ENCODE measurements at places on chromosomes 3 and 15.

DNA sequence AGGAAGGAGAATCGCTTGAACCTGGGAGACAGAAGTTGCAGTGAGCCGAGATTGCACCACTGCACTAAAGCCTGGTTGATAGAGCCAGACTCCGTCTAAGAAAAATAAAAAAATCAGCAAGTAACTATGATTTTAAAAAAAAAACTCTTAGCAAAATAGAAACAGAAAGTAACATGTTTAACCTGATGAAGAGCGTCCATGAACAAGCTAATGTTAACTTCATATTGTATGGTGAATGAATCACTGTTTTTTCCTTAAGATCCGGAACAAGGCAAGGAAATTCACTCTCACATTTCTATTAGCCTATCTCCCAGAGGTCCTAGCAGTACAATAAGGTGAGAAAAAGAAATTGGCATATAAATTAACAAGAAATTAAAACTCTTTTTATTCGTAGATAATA, 69.0 kb downstream of the RFX7 start:
- DNase-seq = no peak

DNA sequence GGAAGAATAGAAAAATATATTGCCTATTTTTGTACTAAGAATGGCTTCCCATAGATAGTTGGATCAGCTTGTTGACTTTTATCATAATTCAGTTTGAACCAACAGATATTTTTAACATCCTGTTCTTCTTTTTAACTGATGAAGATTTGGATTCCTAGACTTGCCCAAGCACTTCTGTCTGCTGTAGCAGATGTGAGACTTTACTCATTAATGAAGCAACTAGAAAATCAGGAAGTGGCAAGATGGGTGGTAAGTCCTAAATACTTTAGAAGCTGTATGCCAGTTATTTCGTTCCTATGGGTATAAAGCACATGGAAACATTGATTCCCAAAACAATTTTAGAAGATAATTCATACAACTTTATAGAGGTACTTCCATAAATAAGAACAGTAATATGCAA, 8.4 kb downstream of the PIGB start:
- no peak for DNase-seq

- DNase-seq = no peak
Observed at GRCh38 chr3:115062412-115062956, 84.6 kb downstream of the ZBTB20 start.

- peak; percentile 28 for DNase-seq
Observed at GRCh38 chr3:43162230-43163084, 56.6 kb upstream of the POMGNT2 start.

GRCh38 chr3:37899711-37900306, 38.1 kb downstream of the CTDSPL start:
- no peak for DNase-seq

- DNase-seq = no peak
Observed at GRCh38 chr3:58206406-58207011, 4.3 kb downstream of the DNASE1L3 start.

DNA sequence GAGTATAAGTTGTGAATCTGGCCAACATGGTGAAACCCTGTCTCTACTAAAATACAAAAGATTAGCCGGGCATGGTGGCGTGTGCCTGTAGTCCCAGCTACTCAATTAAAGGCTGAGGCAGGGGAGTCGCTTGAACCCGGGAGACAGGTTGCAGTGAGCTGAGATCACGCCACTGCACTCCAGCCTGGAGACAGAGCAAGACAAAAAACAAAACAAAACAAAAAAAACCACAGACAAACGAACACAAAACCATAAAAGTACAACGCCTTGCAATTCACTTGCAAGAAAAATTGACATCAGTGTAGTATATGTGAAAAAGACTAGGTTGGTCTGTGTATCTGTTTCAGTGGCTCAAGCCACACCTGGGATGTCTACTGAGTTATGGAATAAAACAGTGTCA, 29.9 kb upstream of the CCDC80 start:
- no peak for DNase-seq

DNA sequence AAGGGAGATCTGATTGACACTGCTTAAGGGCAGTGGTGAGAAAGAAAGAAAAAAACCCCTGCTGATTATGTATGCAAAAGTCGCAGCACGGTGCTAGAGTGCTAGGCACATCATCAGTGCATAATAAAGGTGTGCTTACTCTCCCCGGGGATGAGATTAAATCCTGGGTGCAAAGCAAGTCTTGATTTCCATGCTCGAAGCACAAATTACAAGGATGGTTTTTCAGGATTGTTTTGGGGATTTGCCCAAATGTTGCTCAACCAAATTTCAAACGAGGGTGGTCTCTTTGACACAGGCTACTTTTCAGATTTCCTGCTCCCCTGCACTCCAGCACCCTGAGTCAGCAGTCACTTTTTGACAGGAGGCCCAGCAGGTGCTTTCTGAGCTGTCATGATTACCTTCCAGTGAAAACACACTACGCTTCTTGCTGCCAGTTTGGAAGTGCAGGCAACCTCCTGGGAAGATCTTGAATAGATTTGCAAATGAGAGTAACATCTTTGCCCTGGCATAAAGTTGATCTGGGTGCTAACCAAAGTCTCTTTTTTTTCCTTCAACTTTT, 167.5 kb upstream of the TRIM42 start:
- DNase-seq = no peak

DNA sequence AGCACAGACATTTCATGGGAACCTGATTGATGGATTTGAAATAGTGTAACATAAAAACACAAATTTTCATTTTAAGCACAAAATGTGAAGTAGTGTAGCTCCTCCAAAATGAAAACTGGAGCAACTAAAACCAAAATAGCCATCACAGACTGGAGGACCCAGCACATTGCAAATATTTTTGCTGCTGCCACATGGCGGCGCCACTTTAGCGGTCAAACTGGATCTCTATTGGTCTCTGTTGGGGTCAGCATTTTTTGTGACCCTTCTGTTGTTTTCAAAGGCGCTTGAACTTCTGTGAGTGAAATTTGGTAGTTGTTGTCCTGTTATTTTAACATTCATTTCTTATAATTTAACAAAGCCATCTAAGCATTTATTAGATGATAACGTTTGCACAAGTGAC, 259.9 kb downstream of the IL20RB start:
- no peak for DNase-seq

- DNase-seq = no peak
Observed at GRCh38 chr3:59192473-59192872, 142.6 kb upstream of the CFAP20DC start.

DNA sequence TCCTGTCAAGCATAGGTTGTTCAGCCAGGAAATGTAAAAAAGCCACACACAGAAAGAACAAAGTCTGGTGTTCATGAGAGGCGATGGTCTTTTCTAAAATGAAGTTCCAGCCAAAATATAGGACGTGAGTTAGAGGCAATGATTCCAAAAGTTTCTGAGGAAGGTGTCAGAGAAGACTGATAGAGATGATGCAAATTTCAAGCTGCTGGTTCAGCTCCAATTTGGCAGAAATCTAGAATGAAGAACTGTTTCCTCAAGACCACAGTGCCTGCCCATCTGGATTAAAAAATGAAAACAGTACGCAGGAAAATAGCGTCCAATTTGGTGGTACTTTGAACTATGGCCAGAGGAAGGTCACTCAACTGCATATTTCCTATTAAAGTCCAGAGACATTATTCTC, 672.9 kb downstream of the SQOR start:
- no peak for DNase-seq

- DNase-seq = no peak
Observed at GRCh38 chr3:112908252-112908651, 61.6 kb upstream of the CD200R1L start.

DNA sequence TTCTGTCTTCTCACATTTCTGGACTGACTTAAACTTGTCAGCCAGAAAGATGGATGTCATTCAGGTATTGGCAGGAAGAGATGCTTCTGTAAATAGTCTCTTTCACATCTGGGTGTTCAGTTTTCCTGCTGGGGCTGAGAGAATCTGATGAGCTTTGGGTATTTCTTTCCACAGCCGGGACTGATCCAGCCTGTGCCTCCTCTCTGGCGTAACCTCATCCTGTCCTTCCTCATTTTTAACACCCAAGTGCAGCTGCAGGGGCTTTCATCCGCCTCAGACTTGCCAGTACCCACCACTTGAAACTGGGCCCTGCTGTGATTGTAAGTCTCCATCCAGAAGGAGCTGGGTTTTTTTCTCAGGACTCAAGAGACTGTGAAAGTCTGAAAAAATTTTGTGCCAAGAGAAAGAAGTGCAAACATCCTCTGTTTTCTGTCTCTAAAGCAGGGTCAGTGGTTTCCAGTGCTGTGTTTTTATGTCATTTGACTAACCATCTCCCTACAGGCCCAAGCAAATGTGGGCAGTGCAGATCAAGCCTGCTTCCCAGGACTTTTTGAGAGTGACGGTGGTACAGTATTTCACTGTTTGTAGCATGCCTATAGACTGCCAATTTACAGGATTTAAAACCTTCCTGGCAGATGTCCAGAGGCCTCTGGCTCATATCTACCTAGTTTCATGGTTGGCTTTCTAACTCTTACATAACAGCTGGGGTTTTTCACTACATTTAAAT, 342.7 kb downstream of the PTPRG start:
- no peak for DNase-seq

GRCh38 chr15:76330080-76330680, 6.4 kb upstream of the ISL2 start:
- DNase-seq = no peak

GRCh38 chr3:45751537-45752242, 44.6 kb downstream of the SLC6A20 start:
- no peak for DNase-seq

DNA sequence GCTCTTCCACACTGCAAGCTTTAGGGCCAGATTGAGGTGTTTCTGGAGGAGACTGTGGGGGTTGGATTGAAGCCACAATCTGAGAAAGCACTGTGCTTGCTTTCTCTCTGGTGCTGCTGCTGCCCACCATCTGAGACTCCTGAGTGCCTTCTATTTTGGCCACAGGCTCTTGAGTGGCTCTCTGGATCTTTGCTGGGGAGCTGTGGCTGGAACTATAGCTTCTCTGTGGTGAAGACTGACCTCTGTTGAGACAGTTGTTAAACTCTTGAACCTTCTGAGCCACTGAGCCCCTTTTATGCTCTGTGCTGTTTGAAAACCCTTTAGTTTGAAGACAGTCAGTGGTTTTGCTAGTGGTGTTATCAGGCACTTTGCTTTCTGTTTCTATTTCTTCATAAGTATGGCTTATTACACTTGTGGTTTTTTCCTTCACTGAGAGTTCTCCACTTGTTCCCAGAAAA, 108.7 kb upstream of the TSPAN3 start:
- DNase-seq = no peak

DNA sequence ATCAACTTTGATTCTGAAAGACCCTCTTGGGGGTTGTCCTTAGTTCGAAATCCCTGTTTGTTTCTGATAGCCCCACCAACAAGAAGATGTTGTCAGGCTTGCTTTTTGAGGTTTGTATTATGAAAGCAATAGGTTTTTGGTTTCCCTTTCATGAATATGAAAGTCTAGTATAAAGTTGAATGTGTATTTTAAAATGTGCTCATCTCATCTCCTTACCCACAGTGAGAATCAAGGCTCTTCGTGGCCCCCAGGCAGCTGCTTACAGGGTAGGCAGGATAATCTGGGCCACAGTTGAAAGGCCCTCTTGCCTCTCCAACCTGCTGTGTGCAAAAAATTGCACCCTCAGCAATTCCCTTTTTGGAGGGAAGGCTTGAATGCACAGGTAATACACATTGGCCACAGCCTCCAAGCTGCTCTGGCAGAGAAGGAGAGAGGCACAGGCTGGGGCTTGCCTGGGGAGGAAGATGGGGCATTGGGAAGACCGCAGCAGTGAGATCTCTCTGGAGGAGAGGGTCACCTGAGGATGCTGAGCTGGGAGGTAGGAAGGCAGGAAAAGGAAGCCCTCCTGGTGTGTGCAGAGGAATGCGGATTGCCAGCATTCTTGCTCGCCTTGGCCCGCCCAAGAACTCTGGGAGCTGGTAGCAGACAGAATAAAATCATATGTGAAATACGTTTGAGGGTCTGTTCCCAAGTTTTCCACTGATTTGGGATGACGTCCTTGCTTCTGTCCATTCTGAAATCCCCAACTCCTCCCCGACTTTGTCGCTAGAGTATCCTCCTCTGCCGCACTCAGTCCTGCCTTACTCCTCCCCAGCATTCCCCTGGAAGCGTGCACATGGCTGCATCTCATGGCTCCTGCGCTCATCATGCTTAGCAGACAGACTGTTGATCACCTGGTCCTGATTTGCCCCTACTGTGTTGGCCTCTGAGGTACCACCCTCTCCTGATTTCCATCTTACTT, 196.4 kb downstream of the RPLP1 start:
- no peak for DNase-seq

DNA sequence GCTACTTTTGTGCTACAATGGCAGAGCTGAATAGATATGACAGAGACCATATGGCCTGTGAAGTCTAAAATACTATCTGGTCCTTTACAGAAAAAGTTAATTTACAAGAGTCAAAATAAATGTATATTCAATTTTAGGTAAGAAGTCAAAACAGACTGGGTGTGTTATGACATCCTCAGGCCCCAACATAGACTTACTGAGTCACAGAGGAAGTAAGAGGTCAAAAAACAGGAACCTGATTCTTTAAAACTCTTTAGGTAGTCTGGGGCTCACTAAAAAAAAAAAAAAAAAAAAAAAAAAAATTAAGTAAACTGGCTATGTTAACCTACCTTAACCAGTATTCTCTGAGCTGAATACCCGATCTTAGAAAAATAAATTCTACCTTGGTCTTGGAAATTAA, 13.1 kb downstream of the DNAAF4 start:
- DNase-seq = no peak

DNA sequence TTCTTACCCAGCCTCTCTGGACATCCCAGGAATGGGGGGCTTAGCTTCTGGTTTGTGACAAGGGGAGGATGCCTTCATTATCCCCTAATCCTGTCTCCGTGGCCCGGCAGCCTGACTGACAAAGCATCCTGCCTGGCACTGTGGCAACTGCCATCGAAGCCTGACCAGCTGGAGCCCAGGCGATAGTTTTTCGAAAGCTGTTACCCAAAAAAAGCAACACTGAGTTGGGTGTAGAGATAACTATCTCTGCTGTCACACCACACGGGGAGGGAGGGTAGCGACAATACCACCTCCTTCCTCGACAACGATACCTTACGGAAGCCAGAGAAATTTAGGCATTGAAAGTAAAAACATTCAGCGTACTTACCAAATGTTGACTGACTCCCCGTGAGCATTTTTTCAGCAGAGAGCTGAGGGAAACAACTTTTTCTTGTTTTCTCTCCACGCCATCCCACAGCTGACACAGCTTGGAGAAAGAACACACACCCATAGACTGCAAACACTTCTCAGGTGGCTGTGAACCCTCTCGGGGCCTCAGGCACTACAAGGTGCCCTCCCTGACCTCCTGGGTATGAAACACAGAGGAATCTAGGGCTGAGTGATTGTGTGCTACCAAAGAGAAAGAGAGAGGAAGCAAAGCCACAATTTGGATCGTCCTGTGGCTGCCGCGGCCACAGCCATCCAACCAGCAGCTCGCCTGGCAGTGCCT, 361.9 kb upstream of the ICE2 start:
- DNase-seq = peak; percentile 25

DNA sequence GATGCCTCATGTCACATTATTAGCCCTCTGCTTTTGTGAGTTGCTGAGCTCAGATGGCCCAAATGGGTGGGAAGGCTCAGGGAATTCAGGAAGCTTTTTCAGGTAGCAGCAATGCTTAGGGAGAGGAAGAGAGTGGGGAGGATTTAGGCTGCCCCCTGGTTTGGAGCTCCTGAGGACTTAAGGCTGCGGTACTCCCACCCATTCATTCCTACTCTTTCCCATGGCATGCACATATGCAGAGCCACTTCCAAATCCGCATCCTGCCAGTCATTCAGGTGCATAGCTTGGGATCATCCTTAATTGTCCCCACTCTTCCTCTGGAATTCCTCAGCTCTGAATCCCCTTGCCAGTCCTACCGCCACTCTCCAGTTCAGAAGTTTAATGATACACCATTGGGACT, 343.1 kb upstream of the FRG2C start:
- no peak for DNase-seq
